GOT3 (cell line): ENCODE measurements at places on chromosomes 11 and 22.

GRCh38 chr11:12291766-12292165 lies 85.6 kb upstream of the PARVA start:
- DNase-seq: no peak

DNA sequence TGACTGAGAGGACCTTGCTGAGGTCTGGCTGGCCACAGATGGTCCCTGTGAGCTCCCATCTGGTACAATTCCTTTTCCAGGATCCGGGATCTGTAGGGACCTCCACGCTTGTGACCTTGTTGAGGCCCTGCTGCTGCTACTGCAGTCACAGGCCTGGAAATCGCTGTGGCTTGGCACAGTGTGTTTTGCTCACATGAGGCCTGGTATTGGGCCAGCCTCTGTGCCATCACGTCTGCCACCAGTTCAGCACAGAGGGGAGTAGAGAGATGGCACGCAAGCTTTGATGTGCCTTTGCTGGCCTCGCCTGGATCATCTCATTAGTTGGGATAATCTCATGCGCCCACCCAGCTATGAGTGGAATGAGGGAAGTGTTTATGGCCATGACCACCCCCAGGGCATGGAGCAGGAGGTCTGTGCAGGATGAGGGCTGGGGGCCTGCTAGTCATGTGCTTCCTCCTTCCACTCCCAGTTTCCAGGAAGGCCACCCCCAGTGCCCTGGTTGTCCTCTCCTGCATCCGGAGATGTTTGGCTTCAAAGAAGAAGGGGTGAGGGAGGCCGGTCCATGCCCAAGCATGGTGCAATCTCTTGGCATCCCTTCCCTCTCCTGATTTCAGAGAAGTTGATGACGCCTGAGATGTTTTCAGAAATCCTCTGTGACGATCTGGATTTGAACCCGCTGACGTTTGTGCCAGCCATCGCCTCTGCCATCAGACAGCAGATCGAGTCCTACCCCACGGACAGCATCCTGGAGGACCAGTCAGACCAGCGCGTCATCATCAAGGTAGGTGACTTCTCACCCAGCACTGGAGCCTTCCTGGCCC lies 22.4 kb downstream of the DERL3 start:
- DNase-seq: no peak

DNA sequence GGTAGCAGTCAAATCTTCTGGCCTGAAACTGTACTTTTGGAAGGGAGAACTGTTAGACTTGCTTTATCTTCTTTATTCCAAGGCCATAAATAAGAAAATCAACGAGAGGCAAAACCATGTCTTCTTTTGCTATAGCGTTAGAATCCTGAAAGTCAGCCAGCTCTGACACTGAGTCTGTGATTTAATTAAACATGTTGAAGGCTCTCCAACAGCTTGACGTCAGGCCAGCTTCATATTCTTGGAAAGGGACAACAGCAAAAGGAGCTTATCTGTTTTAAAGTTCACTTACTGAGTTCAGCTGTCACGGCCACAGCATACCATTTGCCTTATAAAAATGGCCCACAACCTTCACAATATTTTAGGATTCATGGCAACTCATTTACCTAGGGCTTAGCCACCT lies 131.0 kb upstream of the LDLRAD3 start:
- no peak for DNase-seq

- DNase-seq: no peak
Observed at GRCh38 chr11:33001281-33001680, 14.4 kb upstream of the DEPDC7 start.

DNA sequence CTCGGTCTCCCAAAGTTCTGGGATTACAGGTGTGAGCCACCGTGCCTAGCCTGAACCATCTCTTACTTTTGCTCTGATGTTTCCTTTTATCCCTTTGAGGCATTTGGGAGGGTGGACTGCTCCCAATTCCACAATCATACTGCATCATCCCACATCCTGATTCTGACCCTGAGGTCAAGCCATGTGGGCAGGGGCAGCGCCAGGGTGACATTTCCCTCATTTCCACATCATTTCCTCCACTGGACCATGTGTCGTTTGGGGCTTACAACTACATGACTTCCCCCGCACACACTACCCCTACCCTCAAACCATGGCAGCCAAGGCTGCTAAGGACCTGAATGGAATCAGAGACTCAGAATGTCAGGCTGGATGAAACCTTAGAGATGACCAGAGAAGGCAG lies 26.4 kb upstream of the ZBTB16 start:
- DNase-seq: no peak

DNA sequence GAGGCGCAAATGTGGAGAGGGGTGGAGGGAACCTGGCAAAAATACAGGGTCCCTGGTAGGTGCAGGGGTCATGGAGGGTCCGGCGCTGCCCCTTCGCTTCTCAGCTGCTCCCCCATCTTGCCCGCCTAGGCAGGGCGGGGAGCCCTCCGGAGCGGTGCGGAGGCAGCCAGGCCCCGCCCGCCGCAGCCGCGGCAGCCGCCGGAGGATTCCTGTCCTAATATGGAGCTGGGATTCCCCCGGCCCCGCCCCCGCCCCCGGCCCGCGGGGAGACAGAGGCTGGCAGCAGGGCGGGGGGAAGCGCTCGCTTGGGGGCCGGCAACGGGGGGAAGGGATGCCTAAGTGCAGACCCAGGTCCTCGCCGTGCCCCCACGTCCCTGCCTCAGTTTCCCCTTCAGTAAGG lies 1.0 kb upstream of the NPAS4 start:
- no peak for DNase-seq

GRCh38 chr11:112962579-112963367 lies 1.6 kb downstream of the NCAM1 start:
- no peak for DNase-seq

- DNase-seq: no peak
Observed at GRCh38 chr11:4430051-4430450, 19.0 kb upstream of the OR52K2 start.

- no peak for DNase-seq
Observed at GRCh38 chr11:20031155-20032001, 128.9 kb downstream of the DBX1 start.

DNA sequence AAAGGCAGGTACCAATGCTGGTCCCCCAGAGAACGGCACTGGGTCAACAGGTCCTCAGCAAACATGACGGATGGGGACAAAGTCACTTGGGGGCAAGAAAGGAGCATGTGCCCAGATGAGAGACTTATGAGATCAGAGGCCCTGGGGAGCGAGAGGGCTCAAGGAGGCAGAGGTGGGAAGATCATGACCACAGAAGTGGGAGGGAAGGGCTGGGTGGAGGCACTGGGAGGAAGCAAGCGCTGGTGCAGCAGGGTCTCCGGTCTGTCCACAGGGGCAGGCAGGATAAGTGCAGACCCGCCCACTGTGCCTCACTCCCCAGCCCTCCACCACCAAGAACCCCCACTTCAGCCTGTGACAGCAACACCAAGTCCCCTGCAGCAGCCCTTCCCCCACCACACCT lies 10.9 kb downstream of the ELFN2 start:
- DNase-seq: no peak

- no peak for DNase-seq
Observed at GRCh38 chr11:86499723-86500129, 125.0 kb downstream of the CCDC81 start.

DNA sequence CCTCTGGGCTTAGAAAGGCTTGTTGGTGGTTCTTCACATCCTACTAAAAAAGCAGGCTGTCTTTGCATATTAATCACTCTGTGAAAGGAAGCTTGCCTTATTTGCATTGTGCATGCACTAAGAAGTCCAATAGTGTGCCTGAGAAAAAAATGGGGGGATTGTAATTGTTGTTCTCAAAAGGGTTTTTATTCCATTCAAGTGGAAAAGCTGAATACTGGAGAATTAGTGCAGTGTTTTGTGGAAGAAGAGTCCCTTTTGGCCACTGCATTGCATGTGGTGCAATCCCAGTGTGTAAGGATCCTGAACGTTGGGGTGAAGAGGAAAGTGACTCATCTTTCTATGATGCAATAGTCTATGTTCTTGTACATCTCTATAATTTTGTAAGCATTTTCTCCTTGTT lies 16.5 kb downstream of the NCAM1 start:
- no peak for DNase-seq

DNA sequence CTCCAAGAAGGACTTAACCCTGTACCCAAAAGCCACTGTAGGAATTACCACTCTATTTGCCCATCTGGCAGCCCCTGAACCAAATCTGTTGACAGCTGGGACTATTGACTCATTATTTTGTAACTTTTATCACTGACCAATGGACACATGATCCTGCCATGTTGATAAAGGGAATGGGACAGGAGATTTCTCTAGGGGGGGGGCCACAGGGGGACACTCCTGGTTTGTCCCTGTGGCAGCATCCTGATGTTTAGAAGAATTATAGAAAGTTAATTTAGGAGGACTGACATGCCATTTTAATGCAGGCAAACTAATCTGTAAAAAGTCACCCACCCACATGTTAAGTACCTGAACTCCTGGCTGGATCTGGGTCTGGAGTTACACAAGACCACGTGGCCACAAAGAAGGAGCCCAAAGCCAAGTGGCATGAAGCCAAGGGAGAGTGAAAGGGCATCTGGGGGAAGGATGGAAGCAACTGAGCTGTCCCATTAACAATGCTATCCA lies 558.1 kb downstream of the ETS1 start:
- no peak for DNase-seq

- DNase-seq: no peak
Observed at GRCh38 chr11:124153821-124154220, 29.3 kb upstream of the OR10D3 start.

GRCh38 chr22:18060646-18061620 lies 16.9 kb upstream of the PEX26 start:
- DNase-seq: no peak

GRCh38 chr11:121722431-121723245 lies 269.9 kb upstream of the SORL1-AS1 start:
- DNase-seq: no peak

DNA sequence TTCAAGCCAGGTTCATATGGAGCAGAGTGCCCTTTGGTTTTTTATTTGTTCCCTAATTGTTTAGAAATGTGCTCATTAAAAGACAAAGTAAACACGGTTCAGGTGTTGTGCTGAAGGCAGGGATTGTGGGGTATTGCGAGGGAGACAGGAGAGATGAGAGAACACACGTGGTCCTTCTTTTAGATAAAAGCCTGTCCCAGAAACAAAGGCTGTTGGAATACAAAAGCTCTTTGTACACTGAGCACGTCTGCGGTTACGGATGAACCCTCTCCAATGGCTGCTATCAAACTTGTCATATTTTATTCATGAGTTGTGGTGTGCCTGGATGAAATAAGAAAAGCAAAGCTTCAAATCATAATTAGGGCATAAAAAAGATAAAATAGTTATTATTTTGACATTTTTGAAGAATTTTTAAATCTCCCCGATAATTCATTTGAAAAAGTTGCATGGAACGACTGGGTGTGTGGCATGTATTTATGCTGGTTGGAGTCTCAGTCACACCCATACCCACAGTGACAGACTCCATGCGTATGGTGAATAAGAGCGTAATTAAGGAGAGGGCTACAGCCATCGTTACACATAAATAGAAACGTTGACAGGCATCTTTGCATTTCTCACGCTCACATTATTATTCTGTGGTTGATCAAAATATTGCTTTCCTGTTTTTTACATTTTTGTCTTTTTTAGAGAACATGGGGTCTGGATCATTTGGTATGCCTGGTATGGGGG lies 92.9 kb downstream of the NELL1 start:
- DNase-seq: no peak

- no peak for DNase-seq
Observed at GRCh38 chr22:23772649-23773473, at the start of gene MMP11. TSS of gene MMP11 (plus strand) at chr22:23772849. CDS start at chr22:23772871, 22 bp downstream.

GRCh38 chr11:8019314-8020243 lies 32.4 kb downstream of the EIF3F start:
- DNase-seq: no peak

DNA sequence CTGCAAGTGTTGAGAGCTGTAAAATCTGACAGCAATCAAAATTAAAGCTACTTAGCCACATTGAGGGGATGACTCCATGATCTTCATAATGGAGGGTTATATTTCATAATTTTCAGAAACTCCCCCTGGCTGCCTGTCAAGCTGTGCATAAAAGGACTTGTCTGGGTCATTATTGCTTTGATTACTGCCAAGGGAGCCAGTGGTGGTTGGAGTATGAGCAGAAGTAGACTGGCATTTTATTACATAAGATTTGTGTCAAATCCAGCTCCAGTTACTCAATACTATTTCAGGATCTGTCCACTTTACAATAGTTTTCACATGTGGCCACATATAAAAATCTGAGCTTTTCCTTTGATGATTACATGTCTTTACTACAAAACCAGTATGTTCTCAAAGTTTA lies 108.9 kb upstream of the SLC5A12 start:
- no peak for DNase-seq

DNA sequence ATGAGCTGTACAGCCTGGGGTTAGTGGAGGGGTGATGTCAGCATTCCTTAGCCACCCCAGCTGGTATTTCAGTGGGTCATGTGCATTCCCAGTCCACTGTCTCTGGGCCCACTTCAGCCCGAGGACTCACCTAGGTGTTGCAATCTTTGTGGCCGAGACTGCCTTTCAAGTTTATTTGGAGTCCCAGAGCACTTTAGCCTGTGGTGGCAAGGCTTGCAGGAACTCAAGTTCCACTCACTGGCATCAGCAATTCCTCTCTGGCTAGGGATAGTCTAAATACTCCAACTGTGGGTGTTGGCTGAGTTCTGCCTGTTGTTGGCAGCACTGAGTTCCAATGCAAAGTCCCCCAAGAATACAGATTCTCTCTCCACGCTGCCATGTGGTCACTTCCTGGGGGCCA lies 191.6 kb upstream of the PGR start:
- no peak for DNase-seq

DNA sequence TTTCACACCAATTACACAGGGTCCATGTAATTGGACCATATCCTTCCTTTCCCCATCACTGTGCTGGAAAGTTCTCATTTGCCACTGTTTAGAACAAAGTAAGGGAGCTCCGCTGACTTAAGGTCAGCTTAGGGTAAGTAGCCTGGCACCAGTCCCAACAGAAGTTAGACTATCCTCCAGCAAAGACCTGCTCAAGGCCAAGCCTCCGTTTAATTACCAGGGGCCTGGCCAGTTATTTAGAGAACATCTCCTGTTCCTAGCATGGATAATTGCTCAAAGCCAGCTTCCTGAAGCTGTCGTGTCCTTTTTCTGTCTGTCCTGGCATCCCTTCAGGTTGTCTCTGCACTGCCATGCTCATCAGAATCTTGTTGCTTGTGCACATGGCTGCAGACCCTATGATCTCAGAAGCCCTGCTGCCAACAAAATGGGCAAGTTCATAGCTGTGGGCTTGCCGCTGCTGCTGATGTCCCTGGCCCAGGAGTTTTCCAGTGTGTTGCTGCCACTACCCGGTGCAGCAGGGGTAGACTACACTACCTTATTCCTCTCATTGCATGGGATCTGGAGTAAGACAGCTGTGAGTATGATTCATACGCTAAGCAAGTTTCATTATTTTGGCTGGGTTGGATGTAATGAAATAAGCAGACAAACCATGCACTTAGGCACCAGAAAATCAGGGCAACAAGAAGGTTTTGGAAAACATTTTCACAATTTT lies 8.1 kb downstream of the OR8A1 start:
- DNase-seq: no peak

DNA sequence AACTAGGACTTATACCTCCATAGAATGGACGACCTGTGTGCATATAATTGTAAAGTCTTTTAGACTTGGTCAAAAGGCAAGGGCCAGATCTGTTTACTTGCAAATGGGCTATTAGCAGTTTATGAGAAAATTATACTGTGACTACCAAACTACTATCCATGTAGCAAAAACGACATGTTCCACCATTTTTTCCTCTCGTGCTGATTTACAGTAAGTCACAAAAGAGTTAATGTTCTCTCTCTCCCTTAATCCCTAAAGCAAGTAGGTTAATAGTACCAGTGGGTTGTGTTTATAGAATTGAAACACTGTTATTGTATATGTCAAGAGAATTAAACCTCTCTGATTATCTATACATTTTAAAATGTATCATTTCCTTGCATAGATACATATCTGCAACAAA lies 147.3 kb downstream of the MAML2 start:
- DNase-seq: no peak
